ENCODE measurements at places on chromosomes 12 and 14.

DNA sequence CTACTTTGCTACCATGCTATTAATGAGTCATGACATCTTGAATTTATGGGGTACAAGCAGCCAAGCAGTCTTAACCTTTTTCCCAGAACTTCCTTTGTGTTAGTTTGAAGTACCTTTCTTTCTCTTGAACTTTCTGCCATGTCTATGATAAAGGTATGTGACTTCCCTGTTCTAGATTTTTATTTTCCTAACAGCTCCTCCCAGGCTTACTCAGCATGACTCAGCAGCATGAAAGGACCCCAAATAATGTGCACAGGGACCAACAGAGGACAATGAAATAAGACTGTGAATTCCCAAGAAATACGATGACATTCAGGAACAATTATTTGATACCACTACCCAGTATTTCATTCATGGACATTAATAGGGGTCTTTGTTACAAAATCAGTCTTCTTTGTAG, 60.0 kb downstream of the TTC6 start:
- no peak for DNase-seq

DNA sequence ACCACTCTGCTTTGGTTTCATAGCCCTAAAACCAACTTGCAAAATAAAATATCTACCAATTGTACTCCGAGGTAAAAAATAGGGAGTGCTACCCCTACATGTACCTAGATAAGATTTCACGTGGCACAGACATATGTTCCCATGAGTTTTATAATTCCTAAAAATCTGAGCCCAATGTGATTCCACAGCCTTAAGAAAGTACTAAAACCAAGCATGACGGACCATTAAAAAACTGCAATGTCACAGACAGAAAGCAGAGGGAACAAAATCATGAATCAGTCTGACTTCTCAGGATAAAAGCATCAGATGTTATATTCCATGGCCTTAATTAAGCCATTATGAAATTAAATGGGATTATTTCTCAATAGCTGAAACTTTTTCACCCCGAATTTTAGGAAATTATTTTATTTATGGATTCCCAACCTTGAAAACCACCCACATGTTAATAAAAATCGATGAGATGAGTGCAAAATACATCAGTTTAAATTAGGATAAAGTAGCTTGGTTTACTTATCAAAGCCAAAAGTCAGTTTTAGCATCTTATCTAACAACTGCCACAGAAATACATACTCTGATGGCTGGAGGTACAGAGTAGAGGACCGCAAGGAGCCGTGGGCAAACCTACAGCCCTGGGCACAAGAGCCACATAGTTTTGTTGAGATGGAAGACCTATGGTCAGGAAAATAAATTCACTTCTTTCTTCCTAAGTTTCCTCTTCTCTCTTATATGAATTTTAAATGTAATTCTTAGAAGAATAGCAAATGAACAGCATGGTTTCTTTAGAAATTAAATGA, 4.5 kb downstream of the ITPR2 start:
- no peak for DNase-seq

- no peak for DNase-seq
Observed at GRCh38 chr12:116141110-116141832, 136.2 kb downstream of the MED13L start.

- no peak for DNase-seq
Observed at GRCh38 chr14:43359317-43359716, 1147.8 kb downstream of the FSCB start.

- DNase-seq = no peak
Observed at GRCh38 chr14:87409393-87409792, 583.6 kb downstream of the GALC start.

DNA sequence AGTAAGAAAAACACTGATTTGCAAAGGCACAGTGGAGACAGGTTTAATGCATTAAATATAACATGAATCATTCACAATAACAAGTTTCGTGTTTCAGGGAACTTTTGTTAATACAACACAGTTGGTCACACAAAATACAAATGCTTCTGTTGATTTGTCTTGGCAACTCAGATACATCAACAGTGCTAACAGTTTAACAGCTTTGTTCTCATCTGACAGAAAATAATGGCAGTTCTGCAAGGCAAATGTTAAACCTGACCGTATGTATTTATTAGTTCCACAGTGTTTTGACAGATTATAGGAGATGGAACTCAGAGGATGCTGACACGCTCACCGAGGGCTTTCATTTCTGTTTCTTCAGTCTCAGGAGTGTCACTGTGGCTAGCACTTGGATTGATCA, 350.7 kb downstream of the PRKD1 start:
- DNase-seq = no peak

DNA sequence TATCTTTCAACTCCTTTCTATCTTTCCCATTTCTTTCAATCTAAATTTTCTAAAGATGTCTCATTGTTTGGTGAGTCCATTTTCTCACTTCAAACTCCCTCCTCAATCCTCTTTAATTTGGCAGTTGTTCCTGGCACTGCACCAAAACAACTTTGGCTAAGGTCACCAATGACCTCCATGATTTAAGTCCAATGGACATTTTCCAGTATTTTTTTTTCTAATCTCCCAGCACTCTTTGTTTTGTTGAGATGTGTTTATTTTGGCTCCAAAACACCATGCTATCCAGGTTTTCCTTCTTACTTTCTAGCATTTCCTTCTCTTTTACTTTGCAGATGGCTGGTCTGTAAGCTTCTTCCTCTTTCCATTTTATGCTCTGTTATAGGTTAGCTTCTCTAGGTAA, 42.5 kb upstream of the OTOGL start:
- no peak for DNase-seq

- no peak for DNase-seq
Observed at GRCh38 chr14:30143627-30144026, 216.0 kb upstream of the PRKD1 start.

DNA sequence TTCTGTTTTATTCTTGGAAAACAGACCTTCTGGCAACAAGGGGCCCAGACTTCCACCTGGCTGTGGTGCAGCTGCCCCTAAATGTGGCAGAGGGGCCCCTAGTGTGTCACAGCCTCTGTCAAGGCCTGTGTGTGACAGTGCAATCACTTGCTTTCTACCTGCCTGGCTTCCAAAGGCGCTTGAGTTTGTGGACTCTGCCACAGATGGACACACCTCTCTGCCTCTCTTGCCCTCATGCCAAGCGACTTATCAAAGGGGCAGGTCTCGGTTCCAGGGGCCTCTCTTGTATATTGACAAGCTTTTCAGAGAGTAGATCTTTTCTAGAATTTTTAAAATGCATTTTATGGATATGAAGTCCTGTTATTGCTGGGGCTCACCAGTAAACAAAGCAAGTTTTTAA, 217.2 kb downstream of the SLC15A4 start:
- no peak for DNase-seq

- DNase-seq = no peak
Observed at GRCh38 chr14:96089401-96089800, 50.2 kb downstream of the C14orf132 start.

DNA sequence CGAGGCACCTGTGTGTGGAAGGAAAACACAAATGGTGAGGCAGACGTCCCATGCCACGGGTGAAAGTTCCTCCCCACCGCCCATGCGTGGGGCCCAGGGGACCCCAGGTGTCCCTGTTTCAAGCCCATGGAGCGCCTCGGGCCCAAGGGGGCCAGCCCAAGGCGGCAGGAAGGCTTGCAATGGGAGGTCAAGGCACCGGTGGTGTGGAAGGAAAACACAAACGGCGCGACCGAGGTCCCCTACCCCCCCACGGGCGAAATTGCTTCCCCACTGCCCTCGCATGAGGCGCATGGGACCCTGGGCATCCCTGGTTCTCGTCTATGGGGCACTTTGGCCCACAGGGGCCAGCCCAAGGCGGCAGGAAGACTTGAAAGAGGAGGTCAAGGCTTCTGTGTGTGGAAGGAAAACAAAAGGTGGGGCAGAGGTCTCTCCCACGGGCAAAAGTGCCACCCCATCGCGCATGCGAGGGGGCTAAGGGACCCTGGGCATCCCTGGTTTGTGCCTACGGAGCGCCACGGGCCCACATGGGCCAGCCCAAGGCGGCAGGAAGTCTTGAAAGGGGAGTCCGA, 379.4 kb downstream of the ALG10 start:
- no peak for DNase-seq

- DNase-seq = no peak
Observed at GRCh38 chr14:101247842-101248725, 313.2 kb upstream of the DIO3 start.

DNA sequence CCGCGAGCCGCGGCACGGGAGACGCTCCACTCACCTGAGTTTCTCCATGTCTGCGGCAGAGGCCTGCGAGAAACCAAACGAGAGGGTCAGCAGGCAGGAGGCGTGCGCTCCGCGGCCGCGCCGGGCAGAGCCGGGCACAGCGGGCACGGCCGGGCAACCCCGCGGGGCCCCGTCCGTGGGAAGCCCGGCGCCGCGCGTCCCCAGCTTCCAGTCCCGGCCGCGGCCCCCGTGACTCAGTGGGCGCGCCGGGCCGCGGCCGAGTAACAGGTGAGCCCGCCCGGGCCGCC, 19.4 kb downstream of the BEGAIN start:
- DNase-seq = no peak

DNA sequence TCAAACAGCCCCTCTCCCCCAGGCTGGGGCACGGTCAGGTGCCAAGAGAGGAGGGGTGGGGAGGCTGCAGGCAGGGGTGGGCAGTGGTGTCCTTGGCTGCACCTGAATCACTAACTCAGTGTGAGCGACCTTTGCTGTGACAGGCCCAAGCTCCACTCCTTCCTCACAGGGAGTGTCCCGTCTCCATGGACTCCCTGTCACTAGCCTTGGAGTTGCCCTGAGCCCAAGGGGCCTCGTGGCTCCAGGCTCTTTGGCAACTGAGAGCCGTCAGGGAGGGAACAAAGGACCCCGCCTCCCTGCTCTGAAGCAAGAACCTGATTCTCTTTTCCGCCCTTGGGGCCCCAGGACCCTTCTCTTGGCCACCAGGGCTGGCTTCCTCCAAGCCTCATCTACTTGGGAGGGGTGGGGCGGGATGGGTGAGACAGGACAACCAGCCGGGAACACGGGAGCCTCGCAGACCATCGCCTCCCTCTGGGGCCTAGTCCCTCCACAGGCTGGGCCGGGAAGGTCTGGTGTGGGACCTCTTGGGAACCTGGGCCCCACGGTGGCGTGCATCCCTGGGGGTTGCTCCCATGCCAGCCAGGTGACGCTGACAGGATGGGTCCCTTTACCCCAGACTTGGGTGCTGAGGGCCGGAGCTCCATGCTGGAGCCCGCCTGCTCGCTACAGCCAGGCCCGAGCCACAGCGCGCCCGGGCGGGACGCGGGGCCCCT, 935 bp upstream of the ADSS1 start:
- DNase-seq = no peak

DNA sequence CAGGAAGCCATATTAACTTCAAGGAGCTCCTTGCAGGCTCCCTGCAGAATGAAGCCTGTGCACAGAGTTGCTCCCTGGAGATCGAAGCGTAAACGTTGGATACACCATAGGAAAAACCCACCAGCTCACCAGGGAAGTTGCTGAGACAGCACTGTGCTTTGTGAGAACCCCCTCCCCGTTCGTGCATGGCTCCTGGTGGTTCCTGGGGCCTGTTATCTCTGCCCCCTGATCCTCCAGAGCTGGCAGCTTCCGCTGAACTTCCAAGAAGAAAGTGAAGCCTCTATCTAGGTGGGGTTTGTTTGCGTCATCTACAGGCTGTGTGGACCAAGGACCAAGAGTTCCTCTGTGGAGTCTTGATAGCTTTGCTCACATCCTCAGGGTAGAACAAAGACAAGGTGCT, 2.4 kb upstream of the CCDC85C start:
- no peak for DNase-seq

- no peak for DNase-seq
Observed at GRCh38 chr14:50113381-50114035, 2.9 kb downstream of the VCPKMT start.

GRCh38 chr12:62933220-62933601, 1.7 kb downstream of the PPM1H start:
- no peak for DNase-seq

GRCh38 chr14:100740196-100740825, 13.6 kb downstream of the DLK1 start:
- DNase-seq = no peak

DNA sequence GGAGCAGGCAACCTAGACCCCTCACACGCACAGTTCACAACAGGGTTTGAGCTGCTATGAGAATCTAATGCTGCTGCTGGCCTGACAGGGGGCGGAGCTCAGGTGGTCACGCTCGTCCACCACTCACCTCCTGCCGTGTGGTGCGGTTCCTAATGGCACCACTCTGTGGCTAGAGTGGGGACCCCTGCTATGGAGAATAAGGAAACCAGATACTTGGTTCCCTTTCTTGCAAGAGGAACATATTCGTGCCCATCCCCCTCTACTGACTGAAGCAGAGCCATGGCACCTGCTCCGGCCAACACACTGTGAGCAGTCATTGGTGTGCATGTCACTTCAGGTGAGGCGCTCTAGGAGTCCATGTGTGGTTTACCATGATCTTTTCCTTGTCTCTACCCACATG, 30.4 kb upstream of the RIMBP2 start:
- DNase-seq = no peak

DNA sequence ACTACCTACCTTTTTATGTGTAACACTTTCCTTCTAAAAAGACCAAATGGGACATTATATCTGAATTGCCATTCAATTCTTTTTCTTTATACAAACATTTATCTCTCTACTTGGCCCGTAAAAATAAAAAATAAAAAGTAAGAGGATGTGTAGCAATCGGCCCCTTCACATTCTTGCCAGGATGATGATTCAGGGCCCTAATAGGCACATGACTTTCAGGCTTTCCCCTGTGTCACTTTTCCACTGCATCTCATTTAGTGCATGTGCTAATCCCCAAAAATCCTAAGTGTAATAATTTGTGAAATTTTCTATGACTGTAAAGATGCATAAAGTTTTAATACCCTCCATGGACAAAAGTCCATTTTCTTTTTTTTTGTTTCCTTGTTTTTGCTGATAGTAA, 23.0 kb upstream of the ATP2B1 start:
- DNase-seq = no peak

DNA sequence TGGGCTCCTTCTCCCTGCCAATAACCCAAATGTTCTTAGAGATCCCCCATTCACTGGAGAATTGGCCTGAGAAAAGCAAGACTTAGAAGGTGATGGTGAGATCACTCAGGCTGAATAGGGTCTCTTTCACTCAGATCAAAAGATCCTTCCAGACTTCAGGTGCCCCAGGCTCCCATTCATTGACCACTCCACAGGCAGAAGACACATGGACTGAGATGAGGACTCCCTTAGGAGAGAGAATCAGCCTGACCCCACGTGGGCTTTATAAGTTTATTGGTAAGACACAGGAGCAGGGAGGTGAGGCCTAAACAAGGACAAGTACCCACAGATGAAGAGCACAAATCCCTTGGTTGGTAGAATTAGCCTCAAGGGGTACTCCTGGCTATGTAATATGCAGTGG, 6.1 kb upstream of the KRT72 start:
- no peak for DNase-seq

- no peak for DNase-seq
Observed at GRCh38 chr12:66767536-66767935, 88.7 kb upstream of the GRIP1 start.

DNA sequence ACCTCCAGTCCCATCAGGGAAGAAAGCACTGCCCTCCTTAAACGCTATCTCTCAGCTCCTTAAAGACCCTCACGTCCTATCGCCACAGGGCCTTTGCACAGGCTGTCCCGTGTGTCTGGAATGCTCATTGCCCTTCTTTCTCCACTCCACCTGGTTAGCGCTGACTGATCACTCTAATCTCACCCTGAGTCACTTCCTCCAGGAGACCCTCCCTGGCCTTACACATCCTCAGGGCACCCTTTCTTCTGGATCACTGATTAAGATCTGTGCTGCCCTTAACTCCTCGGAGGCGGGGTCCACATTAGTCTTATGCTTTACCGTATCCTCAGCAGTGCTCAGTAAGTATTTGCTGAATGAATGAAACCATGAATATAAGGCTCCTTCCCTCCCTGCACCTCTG, 94.7 kb downstream of the SYNE3 start:
- no peak for DNase-seq

Measured in stimulated activated CD4-positive, alpha-beta T cell treated with anti-CD3 and anti-CD28 coated beads, Interleukin-1b, Interleukin-23, amount 100 ng/mL, for 1 hour (primary cell).